ENCODE measurements at places on chromosomes 3 and 15. TPM values are rescaled to one million over a fixed set of nuclear protein-coding genes. Genes with fewer than 3 reads are reported as not detected.

The GLDN gene
- polyA plus RNA-seq: 0.24 TPM

The TMEM158 gene
- 1.8 TPM for polyA plus RNA-seq

The MGLL gene
- polyA plus RNA-seq: 16.4 TPM

The PLA2G4B gene
- 23.1 TPM for polyA plus RNA-seq

The EDC3 gene
- 43.6 TPM for polyA plus RNA-seq

The KIF7 gene
- 16.2 TPM for polyA plus RNA-seq

The TGM5 gene
- not detected for polyA plus RNA-seq

The SNURF gene
- 33.8 TPM for polyA plus RNA-seq

The ZKSCAN7 gene
- 18.4 TPM for polyA plus RNA-seq

All from left lung (tissue), 14 donors.